ENCODE measurements at places on chromosomes 2 and 18. TPM values are rescaled to one million over a fixed set of nuclear protein-coding genes. Genes with fewer than 3 reads are reported as not detected.

DNA sequence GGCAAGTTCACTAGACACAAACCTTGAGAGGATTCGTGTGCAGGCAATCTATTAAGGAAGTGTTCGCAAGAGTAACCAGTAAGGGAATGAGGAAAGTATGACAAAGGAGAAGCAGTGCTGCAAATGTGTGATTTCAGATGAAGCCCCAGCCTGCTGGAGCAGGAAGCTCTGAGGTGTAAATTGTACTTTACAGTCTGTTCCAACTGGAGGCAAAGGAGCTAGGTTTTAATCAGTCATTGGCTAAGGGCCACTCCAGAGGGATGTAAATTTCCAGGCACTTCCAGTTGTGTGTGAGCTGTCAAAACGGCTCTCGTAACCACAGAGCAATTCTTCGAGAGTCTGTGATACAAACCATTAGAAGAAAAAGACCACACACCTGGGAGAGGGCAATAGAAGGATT is 359.5 kb upstream of the FAM98A start:
- no peak for DNase-seq
- H3K4me1 ChIP-seq = no peaks in the 10 kb centered on the region
- H3K36me3 ChIP-seq = no peaks in the 10 kb centered on the region
- H3K27me3 ChIP-seq = no peaks in the 10 kb centered on the region
- H3K27ac ChIP-seq = no peak overlapping the region
- H3K4me3 ChIP-seq = no peak overlapping the region

DNA sequence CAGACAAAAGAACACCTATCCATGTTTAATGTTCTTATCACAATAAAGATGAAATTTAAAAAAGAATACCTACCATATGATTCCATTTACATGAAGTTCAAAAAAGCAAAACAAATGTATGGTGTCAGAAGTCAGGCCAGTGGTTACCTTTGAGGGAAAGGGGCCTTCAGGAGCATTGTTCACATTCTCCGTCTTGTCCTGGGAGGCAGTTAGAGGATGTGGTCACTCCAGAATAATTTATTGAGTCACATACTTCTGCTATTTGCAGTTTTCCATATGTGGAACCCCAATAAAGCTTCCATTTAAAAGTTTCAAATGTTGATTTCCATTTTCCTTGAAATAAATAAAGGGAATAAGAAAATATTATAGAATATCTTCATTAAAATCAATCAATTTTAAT is 41.6 kb upstream of the POU3F3 start:
- DNase-seq = no peak
- H3K27me3 ChIP-seq = no peaks in the 10 kb centered on the region
- H3K4me1 ChIP-seq = no peaks in the 10 kb centered on the region
- H3K36me3 ChIP-seq = no peaks in the 10 kb centered on the region
- H3K4me3 ChIP-seq = no peak overlapping the region
- H3K27ac ChIP-seq = no peak overlapping the region

- H3K36me3 ChIP-seq = no peaks in the 10 kb centered on the region
- no peak overlapping the region for H3K27ac ChIP-seq
- DNase-seq = no peak
- H3K27me3 ChIP-seq = peaks cover 2% of the 10 kb centered on the region
Measured at GRCh38 chr2:8438996-8439395, 242.9 kb upstream of the ID2 start.

GRCh38 chr2:86221066-86221684 is 21.9 kb downstream of the MRPL35 start:
- H3K4me1 ChIP-seq = peaks cover 28% of the 10 kb centered on the region
- H3K27ac ChIP-seq = no peak overlapping the region
- H3K36me3 ChIP-seq = peaks cover 4% of the 10 kb centered on the region
- H3K27me3 ChIP-seq = no peaks in the 10 kb centered on the region
- no peak overlapping the region for H3K4me3 ChIP-seq

DNA sequence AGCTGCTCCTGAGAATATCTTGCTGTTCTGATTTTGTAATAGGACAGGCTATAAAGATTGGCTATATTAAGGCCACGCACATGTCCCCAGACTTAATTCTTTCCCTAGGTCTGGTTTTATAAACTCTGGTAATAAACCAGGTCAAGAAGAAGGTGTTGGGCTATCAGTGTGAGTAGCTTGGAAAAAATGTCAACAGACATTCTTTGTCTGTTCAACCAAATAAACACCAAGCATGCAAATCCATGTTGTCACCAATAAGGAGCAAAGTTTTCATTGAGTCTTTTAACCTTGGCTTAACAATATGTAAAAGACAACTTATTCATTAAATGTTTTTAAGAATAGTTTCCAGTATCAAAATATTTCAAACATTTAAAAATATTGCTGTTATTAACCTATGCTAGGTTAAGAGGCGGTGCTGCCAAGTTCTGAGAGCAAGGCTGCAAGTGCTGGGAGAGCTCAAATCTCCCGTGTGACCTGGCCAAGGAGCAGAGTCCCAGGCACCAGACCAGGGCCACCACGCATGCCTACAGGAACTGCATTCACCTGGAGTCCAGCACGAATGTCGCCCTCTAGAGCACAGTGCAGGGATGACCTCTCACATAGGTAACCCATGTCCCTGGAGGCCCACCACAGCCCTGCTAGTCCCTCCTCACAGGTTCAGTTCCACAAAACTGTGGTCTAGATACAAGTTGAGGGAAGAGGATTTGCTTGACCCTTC is 120.5 kb upstream of the POU3F3 start:
- H3K4me3 ChIP-seq = no peak overlapping the region
- H3K4me1 ChIP-seq = peaks cover 11% of the 10 kb centered on the region
- H3K36me3 ChIP-seq = no peaks in the 10 kb centered on the region
- DNase-seq = peak; percentile 61

DNA sequence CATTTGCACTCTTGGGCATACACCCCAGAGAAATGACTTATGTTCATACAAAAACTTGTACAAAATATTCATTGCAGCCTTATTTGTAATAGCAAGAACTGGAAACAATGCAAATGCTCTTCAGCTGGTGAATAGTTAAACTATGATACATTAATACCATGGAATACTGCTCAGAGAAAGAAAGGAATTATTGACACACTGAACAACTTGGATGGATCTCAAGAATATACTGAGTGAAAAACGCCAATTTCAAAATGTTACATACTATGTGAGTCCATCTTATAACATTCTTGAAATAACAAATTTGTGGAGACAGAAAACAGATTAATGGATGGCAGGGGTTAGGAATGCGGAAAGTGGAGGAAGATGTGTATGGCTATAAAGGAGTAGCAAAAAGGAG is 17.2 kb downstream of the LNPK start:
- no peaks in the 10 kb centered on the region for H3K27me3 ChIP-seq
- peaks cover 35% of the 10 kb centered on the region for H3K36me3 ChIP-seq
- H3K4me3 ChIP-seq = no peak overlapping the region
- DNase-seq = no peak

GRCh38 chr2:65620026-65620425 is 187.6 kb upstream of the SPRED2 start:
- H3K4me1 ChIP-seq = peaks cover 7% of the 10 kb centered on the region
- DNase-seq = no peak
- H3K27ac ChIP-seq = no peak overlapping the region
- no peak overlapping the region for H3K4me3 ChIP-seq
- H3K27me3 ChIP-seq = peaks cover 14% of the 10 kb centered on the region

- H3K36me3 ChIP-seq = no peaks in the 10 kb centered on the region
- H3K27me3 ChIP-seq = no peaks in the 10 kb centered on the region
- no peak overlapping the region for H3K27ac ChIP-seq
Measured at GRCh38 chr18:8945514-8945913, 157.0 kb upstream of the NDUFV2 start.

DNA sequence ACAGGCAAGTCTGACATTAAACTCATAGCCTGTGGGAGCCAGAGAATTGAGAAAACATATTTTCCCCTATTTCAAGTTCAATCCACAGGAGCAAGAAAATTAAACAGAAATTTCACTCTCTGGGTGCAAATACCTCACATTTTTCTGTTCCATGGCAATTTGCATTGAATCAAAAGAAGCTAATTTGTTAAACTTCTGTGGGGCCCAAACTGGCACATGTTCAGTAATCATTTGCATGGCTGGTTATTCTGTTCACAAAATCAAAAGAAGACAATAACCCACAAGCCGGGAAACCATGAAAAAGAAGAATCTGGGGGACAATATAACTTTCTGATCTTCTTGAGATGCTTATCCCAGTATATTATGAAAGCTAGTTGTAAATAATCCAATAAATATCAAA is 363.1 kb downstream of the LRP1B start:
- H3K27me3 ChIP-seq = no peaks in the 10 kb centered on the region
- H3K4me1 ChIP-seq = no peaks in the 10 kb centered on the region
- no peak overlapping the region for H3K27ac ChIP-seq

- H3K27ac ChIP-seq = no peak overlapping the region
- no peak overlapping the region for H3K4me3 ChIP-seq
- H3K36me3 ChIP-seq = no peaks in the 10 kb centered on the region
- DNase-seq = no peak
- no peaks in the 10 kb centered on the region for H3K27me3 ChIP-seq
Measured at GRCh38 chr18:73719611-73720010, 428.0 kb downstream of the FBXO15 start.

DNA sequence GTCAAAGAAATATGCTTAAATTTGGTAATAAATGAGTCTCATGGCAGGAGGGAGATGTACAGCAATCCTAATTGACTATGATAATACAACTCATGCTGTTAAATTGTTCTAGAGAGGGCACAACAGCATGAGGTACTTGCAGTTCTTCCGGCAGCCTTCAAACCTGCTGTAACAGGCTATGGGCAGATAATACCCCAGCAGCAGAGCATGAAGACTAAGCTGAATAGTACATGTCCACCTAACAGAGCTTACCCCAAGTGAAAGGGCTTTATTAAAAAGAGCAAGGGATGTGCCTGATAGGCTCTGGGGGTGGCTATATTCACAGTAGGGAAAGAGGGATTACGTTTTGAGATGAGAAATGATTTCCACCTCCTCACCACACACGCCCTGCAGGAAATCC is 28.9 kb downstream of the MRO start:
- H3K4me3 ChIP-seq = no peak overlapping the region
- no peak overlapping the region for H3K27ac ChIP-seq
- H3K27me3 ChIP-seq = peaks cover 12% of the 10 kb centered on the region
- no peak for DNase-seq
- no peaks in the 10 kb centered on the region for H3K4me1 ChIP-seq

- H3K27me3 ChIP-seq = no peaks in the 10 kb centered on the region
- H3K36me3 ChIP-seq = peaks cover 56% of the 10 kb centered on the region
- no peak overlapping the region for H3K4me3 ChIP-seq
- peak; percentile 62 for DNase-seq
- peak overlapping the region; percentile 57 for H3K27ac ChIP-seq
- peaks cover 14% of the 10 kb centered on the region for H3K4me1 ChIP-seq
Measured at GRCh38 chr2:54657664-54658083, 65.8 kb upstream of the EML6 start.

GRCh38 chr2:234816491-234816890 is 135.3 kb upstream of the SH3BP4 start:
- no peaks in the 10 kb centered on the region for H3K4me1 ChIP-seq
- peaks cover 12% of the 10 kb centered on the region for H3K27me3 ChIP-seq
- no peak overlapping the region for H3K4me3 ChIP-seq
- no peak overlapping the region for H3K27ac ChIP-seq
- no peak for DNase-seq
- H3K36me3 ChIP-seq = no peaks in the 10 kb centered on the region

- no peaks in the 10 kb centered on the region for H3K36me3 ChIP-seq
- H3K27ac ChIP-seq = no peak overlapping the region
- H3K4me1 ChIP-seq = no peaks in the 10 kb centered on the region
Measured at GRCh38 chr2:61814539-61815160, 39.2 kb downstream of the FAM161A start.

GRCh38 chr2:240131941-240132650 is 4.0 kb downstream of the COPS9 start:
- no peak overlapping the region for H3K27ac ChIP-seq
- peaks cover 44% of the 10 kb centered on the region for H3K36me3 ChIP-seq
- peaks cover 24% of the 10 kb centered on the region for H3K4me1 ChIP-seq
- no peak overlapping the region for H3K4me3 ChIP-seq

DNA sequence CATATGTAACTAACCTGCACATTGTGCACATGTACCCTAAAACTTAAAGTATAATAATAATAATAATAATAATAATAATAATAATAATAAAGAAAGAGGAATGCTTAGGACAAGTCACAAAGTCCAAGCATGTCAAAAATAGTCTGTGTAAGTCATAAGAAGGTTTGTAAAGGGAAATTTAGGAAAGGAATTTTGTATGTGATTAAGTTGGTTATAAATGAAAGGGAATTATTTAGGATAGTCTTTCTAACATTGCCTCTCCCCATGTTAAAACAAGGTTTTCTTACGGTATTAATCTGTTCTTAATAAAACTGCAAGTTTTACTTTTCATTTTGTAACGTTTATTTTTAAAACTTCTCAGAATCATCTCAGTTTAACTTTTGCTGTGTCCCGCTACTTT is 62.8 kb downstream of the SESTD1 start:
- no peak overlapping the region for H3K4me3 ChIP-seq
- no peaks in the 10 kb centered on the region for H3K36me3 ChIP-seq
- H3K27me3 ChIP-seq = no peaks in the 10 kb centered on the region
- no peak for DNase-seq
- H3K4me1 ChIP-seq = no peaks in the 10 kb centered on the region

DNA sequence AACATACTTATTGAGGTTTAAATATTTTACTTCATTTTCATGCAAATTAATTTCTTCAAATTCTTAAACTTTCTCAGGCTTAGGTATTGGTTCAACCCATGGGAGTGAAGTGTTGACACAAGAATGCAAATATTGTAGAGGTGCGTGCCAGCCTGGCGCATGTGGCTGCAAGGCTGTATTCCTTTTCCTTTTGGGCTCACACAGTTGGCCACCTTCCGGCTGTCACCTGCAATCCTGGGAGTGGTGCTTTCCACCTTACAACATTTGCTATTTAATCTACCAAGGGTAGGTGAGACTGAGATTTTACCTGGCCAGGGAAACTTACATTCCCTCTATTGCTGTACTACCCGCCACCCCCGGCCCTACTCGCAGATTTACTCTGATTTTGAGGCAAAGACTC is 141.1 kb downstream of the DCC start:
- H3K36me3 ChIP-seq = no peaks in the 10 kb centered on the region
- no peaks in the 10 kb centered on the region for H3K27me3 ChIP-seq
- DNase-seq = no peak
- H3K4me1 ChIP-seq = no peaks in the 10 kb centered on the region
- H3K27ac ChIP-seq = no peak overlapping the region

DNA sequence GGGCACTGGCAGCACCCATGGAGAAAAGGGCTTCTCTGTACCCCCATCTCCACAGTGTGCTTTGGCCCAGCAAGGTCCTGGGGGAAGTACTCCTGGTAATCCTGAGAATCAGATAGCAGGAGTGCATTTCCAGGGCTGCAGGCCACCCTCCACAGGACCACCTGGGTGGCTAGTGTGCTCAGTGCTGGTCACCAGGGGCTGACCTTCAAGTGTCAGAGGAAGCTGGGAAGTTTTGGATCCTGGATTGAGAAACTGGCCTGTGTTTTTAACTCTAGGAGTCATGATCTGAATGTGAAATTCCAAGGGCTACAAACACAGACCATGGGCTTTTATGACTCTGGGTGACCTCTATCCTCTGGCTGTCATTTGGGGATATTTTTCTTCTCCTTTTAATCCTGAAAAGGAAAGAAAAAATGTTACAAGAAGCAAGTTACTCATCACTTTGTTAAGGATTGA is 9.3 kb downstream of the RHOB start:
- H3K27ac ChIP-seq = no peak overlapping the region
- peaks cover 36% of the 10 kb centered on the region for H3K27me3 ChIP-seq
- no peak for DNase-seq
- peaks cover 14% of the 10 kb centered on the region for H3K4me1 ChIP-seq
- H3K36me3 ChIP-seq = no peaks in the 10 kb centered on the region

Gene RASGRP3
- total RNA-seq = 0.98 TPM

Gene C2orf80
- total RNA-seq = not detected

Gene SERPINB13
- not detected for total RNA-seq

Measured in activated CD8-positive, alpha-beta T cell treated with anti-CD3 and anti-CD28 coated beads for 36 hours (primary cell).